Stimulated activated CD4-positive, alpha-beta T cell treated with anti-CD3 and anti-CD28 coated beads, Interleukin-4, amount 100 ng/mL, for 1 hour (primary cell): ENCODE measurements at places on chromosomes 6 and 20.

DNA sequence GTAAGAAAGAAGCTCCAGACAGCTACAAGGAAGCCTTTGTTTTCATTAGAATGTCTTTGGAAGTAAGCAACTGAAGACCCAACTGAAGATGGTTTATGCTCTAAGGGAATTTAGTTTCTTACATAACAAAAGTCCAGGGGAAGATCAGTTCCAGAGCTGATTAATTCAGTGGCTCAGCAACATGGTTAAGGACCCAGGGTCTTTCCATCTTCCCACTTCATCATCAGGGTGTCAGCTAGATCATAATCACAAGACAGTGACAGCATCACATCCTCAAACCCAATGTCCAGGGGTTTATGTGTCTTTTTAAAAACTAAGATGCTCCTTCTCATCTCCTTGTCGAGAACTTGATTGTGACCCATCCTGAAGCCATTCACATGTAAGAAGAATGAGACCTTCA, 119.7 kb upstream of the PRDM1 start:
- no peak for DNase-seq

- no peak for DNase-seq
Observed at GRCh38 chr6:17470202-17470937, 77.0 kb downstream of the CAP2 start.

DNA sequence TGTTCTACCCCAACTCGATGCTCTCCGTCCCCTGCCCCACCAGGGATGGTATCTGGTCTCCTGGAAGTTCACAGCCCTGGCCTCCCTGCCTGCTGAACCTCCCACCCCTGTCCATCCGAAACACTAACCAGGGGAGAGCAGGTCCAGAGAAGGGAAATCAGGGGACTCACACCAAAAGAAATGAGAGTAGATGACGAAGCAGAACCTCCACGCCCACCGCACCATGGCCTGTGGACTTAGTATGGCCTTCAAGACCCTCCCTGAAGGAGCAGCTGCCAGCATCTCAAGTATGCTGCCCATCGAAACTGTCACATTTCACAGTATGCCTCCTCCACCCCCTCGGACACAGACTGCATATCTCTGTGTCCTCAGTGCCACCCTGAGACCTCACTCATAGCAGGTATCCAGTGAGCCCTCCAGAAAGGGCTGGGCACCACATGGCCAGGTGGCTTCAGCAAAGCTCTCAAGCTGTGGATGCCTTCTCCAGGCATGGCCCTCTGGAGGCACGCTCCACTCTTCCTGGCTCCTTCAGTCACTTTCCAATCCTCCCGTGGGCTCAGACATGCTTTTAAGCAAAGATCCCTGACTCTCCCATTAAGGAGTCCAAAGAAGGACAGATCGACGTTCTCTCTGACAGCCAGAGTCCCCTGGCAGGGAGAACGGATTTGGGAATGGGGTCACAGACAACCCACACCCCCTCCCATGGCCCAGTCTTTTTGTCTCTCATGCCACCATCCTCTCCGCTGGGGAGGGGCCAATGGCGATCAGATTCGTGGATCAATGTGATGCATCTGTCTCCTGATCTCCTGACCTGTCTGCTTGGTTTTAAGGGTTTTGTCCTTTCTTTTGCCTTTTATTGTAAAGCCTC, 158.4 kb downstream of the ANKRD60 start:
- no peak for DNase-seq

GRCh38 chr6:19603721-19604120, 233.4 kb upstream of the ID4 start:
- no peak for DNase-seq

DNA sequence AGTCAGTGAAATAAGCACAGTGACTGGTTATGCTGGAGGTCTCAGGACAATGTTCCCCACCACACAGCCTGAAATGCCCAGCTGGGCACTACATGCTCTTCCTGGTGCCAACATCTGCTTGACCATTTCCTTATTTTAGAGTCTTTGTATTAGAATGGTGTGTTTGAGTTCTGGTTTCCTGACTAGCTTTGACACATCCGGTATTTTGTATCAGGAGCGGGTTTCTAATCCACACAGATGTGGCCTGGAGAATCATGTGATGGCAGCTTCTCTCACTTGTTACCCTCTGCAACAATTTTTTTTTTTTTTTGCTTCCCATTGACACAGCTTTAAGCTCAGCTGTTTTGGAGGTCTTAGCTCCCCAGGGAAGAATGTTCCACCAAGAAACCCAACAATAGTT, 164.5 kb upstream of the CST7 start:
- no peak for DNase-seq
